ENCODE measurements at places on chromosomes 1 and 21.

GRCh38 chr1:184437291-184437690, 50.5 kb downstream of the C1orf21 start:
- DNase-seq: no peak

GRCh38 chr1:204076891-204077290, 4.0 kb downstream of the SOX13 start:
- no peak for DNase-seq

DNA sequence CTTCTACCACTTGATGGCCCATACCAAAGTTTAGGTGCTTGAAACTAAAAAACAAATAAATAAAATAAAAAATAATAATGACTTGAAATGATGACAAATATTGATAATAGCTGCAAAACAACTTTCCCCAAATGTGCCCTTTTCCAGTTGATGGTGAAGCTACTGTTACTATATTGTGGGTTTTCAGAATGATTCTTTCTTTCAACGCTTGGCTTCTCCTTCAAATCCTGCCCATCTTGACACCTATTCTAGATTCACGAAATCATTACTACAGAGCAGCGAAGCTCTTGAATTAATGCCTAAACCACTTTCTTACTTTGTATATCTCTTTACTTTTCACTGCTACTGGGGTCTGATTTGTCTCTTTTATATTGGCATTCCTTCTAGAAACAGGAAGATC, 9.2 kb upstream of the C1orf141 start:
- no peak for DNase-seq

DNA sequence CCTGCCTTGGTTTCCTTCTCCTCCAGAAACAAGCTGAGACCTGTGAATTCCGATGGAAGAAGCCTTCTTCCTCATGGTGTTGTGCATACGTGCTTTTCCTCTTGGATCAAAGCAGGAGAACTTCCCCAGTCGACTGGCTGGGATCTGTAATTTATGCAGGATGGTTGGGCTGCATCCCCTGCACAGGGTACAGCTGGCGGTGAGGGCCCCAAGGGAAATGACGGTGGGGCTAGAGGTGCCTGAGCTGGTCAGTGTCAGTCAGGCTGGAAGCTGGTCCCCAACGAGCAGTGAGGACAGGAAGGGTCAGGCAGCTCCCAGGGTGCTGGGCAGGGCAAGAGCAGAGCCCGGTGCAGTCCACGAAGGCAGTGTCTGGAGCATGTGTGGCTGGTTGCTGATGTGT, 106.7 kb downstream of the CNIH3 start:
- DNase-seq: no peak

DNA sequence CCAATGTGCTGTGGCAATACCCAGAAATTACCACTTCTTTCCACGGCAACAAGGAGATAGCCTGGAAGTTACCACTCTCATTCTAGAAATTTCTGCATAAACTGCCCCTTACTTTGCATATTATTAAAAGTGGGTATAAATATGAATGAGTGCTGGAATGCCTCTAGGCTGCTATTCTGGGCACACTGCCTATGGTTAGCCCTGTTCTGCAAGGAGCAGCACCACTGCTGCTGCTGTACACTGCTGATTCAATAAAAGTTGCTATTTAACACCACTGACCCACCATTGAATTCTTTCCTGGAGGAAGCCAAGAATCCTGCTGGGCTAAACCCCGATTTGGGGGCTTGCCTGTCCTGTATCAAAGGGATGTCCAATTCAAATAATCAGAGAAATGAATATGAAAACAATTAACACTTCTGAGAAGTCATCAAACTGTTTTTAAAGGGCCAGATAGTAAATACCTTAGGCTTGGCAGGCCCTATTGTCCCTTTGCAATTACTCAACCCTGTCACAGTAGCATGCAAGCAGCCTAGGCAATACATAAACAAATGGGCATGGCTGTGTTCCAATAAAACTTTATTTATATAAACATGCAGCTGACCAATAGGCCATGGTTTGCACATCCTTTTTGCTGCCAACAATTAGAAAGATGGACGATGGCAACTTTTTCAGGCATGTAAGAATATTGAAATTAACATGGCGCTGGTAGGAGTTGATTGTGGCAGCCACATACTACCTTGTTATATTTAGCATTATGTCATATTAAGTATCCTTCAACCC, 369.4 kb upstream of the B3GALT2 start:
- no peak for DNase-seq

- peak; percentile 33 for DNase-seq
Measured at GRCh38 chr1:16078925-16079656, 5.6 kb upstream of the FAM131C start.

- peak; percentile 90 for DNase-seq
Measured at GRCh38 chr1:37595440-37596181, at the start of gene GNL2. GNL2 (minus strand) TSS chr1:37595937; CDS start chr1:37595822, 115 bp downstream.

- DNase-seq: no peak
Measured at GRCh38 chr1:221200464-221200863, 321.2 kb downstream of the HLX start.

GRCh38 chr1:112540226-112540794, 31.5 kb downstream of the WNT2B start:
- no peak for DNase-seq
